ENCODE measurements at places on chromosomes 6 and 20. TPM values are rescaled to one million over a fixed set of nuclear protein-coding genes. Genes with fewer than 3 reads are reported as not detected.

IRF4 gene
- not detected for total RNA-seq

- peak; percentile 21 for DNase-seq
Measured at GRCh38 chr6:11618533-11618932, 81.0 kb downstream of the TMEM170B start.

GRCh38 chr6:86793649-86794048, 143.7 kb upstream of the HTR1E start:
- DNase-seq = no peak

PPIL6 gene
- not detected for total RNA-seq

DNA sequence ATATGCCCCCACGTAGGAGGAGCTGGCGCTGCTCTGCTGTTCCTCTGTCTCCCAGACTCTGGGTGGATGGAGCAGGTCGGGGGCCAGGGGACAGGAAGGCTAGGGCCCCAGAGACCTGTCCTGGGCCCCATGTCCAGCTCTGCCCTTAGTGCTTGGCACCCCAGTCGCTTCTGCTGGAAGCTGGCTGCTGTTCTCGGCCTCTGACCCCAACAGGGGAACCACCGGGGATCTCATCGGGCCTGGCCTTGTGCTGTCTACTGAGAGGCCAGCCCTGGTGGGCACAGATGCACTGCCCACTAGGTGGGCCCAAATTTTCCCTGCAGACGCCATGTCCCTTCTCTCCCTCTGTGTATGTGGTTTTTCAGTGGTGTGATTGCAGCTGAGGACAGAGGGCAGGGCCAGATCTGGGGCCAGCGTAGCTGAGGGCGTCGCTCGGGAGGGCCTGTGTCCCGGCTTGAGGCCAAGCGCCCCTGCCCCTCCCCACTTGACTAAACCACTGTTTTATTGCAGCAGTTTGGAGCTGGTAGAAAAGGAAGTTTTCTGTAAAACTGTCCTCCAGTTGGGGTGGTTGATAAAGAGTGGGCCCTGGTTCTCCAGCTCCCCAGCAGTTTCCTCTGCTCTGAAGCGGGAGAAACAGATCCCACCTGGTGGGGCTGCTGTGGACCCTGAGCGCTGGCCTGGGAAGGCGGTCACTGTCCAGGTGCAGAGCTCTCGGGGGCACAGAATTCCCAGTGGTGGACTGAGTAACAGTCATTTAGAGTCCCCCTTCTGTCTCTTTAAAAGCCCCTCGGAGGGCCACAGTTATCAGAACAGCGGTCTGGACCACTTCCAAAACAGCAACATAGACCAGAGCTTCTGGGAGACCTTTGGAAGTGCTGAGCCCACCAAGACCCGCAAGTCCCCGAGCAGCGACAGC, 5.9 kb upstream of the COL20A1 start:
- DNase-seq = no peak

DNA sequence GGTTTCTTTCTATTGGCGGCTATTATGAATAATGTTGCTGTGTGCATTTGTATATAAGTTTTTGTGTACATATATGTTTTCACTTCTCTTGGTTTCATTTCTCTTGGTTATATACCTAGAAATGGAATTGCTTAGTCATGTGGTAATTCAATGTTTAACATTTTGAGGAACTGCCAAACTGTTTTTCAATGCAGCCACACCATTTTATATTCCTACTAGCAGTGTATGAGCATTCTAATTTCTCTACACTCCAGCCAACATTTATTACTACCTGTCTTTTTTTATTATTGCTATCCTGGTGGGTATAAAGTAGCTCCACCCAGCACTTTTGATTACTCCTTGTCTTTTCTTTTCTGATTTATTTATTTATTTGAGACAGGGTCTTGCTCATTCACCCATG, 54.8 kb downstream of the PHACTR2 start:
- DNase-seq = no peak

DNA sequence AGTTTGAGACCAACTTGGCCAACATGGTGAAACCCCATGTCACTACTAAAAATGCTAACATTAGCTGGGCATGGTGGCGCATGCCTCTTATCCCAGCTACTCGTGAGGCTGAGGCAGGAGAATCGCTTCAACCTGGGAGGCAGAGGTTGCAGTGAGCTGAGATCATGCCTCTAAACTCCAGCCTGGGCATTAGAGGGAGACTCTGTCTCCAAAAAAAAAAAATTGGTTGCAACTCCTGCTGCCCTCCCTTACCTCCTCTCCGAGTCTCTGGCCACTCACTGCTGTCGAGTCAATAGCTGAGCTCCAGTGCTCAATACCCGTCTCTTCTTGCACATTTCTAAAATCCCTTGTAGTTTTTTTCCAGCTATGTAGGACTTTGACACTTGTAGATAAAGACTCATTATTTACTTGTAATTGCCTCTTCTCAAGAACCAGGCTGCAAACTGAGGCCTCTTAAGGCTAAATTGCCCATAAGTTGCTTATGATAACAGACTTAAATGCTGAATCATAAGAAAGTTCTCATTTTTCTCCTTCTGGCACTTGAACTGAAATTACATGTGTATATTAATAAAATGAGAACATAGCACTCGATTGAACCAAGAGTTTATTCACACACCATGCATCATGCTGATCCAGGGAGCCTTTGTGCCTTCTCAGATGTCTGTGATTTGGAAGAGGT, 13.8 kb downstream of the HECA start:
- no peak for DNase-seq

- no peak for DNase-seq
Measured at GRCh38 chr6:10409731-10410206, 5.1 kb downstream of the TFAP2A start.

GRCh38 chr6:26249957-26250697, 114.9 kb upstream of the BTN3A2 start:
- peak; percentile 84 for DNase-seq

- DNase-seq = no peak
Measured at GRCh38 chr6:167113935-167114910, 8.7 kb upstream of the CCR6 start.

GRCh38 chr6:89987830-89988229, 93.6 kb downstream of the GJA10 start:
- no peak for DNase-seq

FERMT1 gene
- 34.7 TPM for total RNA-seq

GRCh38 chr6:142048593-142048980, 84.1 kb upstream of the GJE1 start:
- no peak for DNase-seq

FAM162B gene
- not detected for total RNA-seq

GRCh38 chr6:4402477-4402976, 267.2 kb upstream of the ECI2 start:
- DNase-seq = no peak

DNA sequence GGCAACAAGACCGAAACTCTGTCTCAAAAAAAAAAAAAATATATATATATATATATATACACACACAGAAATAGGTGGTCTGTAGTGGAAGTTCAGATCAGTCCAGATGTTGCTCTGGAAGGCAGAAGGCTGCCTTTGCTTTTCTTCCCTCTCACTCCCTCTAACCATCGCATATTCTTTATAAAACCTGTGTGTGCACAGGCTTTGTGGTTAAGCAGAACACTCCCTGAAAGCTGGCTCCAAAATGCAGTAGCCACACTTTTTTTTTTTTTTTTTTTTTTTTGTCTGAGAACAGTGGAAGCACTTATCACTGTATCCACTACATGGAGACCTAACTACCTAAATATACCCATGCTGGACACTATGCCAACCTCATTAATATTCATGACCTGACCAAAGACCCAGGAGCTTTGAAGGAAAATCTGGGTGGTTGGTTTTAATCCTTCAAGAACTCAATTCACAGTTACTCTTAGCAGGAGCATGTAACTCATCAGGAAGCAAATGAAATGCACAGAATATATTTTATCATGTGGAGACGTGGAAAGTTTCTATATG, 20.0 kb upstream of the GFOD1 start:
- DNase-seq = no peak

- no peak for DNase-seq
Measured at GRCh38 chr20:8476021-8476420, 344.0 kb downstream of the PLCB1 start.

ZFP57 gene
- not detected for total RNA-seq

COL12A1 gene
- 61.8 TPM for total RNA-seq

DNA sequence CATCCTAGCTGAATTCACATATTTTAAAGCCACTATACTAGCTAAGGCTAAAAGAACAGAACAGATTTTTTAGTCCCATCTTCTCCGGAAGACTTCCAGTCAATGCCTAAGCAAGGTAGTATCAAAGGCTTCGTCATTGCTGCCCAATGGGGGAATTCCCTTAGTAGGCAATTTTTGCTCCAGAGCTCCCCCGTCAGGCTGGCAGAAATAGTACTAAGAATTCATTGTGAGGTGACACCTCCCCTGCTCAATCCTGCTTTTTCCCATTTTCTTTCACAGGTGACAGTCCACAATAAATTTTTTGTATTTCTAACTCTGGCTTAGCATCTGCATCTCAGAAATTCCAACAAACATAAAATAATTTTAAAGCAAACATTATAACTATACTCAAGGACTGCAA, 52.8 kb upstream of the SRSF6 start:
- DNase-seq = no peak

GINS1 gene
- 50.9 TPM for total RNA-seq

GRCh38 chr20:21981597-21982344, 276.3 kb downstream of the PAX1 start:
- DNase-seq = no peak

TPX2 gene
- 237 TPM for total RNA-seq

- DNase-seq = no peak
Measured at GRCh38 chr6:96235927-96236326, 220.2 kb downstream of the FUT9 start.

OLIG3 gene
- not detected for total RNA-seq

DNA sequence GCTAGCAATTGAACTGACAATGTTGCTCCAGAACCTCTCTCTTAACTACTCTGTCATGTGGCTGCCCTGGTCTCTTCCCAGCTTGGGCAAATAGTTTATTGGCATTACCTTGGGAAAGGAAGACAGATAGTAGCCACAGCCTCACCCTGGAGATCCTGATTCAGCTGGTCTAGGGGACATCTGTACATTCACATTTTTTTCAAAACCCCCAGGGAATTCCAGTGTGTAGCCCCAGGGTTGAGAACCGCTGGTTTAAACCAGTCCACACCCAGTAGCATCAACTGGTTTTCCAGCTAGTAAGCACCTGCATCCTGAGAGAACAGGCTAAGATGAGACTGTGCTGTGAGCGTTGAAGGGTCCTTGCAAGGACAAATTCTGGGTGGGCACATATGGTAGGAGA, 9.6 kb downstream of the SCUBE3 start:
- DNase-seq = no peak

DNA sequence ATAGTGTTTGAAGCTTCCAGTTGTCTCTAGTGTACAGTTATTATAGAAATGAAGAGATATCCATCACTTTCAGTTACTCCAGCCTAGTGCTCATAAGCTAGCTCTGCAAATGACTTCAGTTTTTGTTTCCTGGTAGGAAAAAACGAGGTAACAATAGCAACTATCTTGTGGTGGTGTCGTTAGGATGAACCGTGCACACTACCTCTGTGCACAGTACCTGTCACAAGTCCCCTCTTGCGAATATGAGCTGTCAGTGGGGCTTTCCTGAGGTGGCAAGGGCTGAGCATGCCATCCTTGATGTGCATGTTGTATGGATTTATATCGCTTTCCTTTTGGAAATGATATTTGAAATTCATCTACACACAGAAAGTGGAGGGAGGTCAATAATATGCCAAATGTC, 151.8 kb downstream of the ARID1B start:
- DNase-seq = no peak

GRCh38 chr6:156963712-156964700, 186.8 kb downstream of the ARID1B start:
- DNase-seq = no peak

DNA sequence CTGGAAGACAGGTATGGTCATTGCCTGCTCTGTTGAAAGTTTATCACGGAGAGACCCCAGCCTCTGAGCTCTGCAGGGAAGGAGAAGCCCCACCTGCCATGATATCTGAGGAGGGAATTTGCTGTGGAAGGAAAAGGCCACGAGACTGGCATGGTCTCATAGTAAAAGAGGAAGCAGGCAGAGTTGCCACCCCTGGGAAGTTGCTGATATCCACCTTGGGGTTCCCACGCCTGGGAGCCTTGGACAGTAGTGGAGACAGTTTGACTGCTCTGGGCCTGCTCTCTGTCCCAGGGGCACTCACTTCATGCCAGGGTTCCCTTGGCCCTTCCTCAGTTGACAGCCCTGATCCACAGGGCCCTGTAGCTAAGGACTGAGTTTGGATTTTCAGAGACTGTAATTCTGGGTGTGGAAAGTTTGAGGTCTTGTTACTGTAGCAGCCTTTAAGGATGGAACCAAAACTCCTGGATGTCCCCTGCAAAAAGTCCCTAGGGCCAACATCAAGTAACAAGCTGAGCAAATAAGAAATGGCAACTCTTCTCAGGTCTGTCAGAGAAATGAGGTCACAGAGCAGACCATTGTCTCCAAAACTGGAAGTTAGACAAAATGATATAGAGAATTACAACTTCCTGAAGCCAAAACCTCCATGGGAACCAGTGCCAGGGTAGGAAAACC, 6.9 kb upstream of the SIRPB1 start:
- no peak for DNase-seq

GDAP1L1 gene
- 4.2 TPM for total RNA-seq

DNA sequence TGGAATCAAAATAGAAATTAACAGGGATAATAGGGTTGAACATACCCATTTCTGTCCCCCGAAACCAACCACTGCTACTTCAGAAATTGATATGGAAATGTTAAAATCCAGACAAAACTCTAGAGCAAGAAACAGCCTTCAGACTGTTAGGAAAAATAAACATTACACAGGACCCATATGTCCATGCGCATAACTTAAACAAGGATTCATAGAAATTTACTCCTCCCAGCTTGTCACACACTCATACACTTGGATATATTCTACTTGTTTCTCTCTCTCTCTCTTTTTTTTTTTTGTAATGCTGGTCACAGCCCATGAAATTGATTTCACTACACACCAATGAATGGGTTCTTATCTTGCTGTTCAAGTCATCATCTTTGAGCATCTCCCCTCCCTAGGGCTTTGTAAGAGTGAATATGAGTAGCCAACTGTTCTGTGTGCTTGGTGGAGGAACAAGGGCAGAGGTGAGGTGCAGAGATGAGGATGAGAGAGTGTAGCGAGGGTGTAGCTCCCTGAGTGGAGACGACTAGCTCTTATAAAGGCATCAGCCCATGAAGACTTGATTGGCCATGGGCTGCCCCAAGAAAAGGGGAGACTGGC, 61.8 kb upstream of the MLN start:
- no peak for DNase-seq

GRCh38 chr6:13605634-13606033, 9.5 kb upstream of the NOL7 start:
- no peak for DNase-seq

GTSF1L gene
- total RNA-seq = not detected

TAAR5 gene
- total RNA-seq = not detected

DNA sequence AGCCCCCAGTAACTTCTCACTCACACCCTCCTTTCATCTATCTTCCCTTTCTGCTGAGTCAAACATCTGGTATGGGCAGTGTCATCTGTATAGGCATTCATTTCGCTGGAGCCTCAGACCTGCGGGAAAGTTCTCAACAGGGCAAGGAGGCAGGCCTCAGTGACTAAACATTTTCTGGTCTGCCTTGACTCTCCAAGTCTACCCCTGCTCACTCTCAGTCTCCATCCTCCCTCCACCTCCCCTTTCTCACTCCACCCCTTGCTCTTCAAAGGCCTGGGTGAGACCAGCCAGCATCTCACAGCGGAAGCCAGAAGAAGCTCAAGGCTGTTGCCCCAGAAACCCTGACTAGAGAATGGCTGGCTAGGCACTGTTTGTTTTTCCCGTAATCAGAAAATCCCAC, 105.0 kb upstream of the BEND6 start:
- no peak for DNase-seq

GRCh38 chr20:31595654-31596411, 9.3 kb upstream of the ID1 start:
- DNase-seq = peak; percentile 87

All from Caco-2 (cell line).